ENCODE measurements at places on chromosomes 16 and 17.
A peak's percentile ranks its signal among the peaks of the same experiment; 100 is the strongest.

GRCh38 chr17:72137161-72137560, 16.3 kb downstream of the SOX9 start:
- DNase-seq, result no peak

DNA sequence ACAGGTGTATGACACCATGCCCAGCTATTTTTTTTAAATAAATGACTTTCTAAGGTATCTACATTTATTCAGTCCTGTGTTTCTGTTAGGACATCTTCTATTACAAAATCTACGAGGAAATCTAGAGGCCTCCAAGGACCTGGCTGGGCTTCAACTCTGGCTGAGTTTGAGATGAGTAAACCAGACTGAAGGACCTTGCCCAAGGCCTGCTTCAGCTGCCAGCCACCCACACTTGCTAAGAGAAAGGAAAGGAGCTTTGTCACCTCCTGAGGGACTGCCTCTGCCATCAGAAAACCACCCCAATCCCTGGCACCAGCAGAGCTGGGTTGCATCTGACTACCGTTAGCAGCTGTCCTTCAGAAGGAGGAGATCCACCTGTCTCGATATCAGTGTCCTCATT, 1.3 kb upstream of the MYO1D start:
- DNase-seq, result peak; percentile 82

- DNase-seq, result no peak
Observed at GRCh38 chr17:40203131-40203530, 16.0 kb upstream of the WIPF2 start.

- DNase-seq, result peak; percentile 21
Observed at GRCh38 chr16:27756206-27756970, 206.4 kb downstream of the KATNIP start.

- DNase-seq, result no peak
Observed at GRCh38 chr16:84053237-84053636, 10.6 kb upstream of the SLC38A8 start.

DNA sequence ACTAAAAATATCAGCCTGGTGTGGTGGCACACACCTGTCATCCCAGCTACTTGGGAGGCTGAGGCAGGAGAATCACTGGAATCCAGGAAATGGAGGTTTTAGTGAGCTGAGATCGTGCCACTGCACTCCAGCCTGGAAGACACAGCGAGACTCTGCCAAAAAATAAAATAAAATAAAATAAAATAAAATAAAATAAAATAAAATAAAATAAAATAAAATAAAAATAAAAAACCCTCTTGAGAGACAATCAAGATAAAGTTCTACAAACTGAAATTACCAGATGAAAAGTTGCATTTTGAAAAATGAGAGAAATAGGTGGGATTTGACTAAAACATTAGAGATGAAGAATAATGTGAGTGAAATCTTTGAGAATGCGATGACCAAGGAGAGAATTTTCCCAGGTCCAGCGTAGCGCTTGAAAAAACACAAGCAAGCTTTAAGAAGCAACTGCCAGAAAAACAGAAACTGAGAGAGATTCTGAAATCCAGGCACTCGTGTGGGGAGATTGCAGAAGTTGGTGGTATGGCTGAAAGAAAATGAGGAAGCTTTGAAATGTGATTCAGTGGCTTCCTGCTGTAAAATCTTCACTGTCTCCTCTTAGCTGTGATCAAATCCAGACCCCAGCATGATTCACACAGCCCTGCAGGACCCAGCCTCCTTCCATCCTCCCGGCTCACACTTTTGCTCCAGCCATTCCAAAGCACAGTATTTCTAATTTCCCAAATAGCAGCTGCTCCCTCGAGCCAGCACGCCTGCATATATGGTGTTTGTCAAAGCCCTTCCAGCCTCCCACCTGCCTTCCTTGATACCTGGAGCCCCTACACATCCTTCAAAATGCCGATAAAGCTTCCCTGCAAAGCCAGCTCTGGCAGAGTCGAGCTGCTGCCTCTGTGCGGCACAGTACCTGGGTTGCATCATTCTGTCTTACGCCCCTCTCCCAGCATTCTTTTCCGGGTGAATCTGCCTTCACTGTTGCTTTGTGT, 8.2 kb upstream of the CD300E start:
- DNase-seq, result peak; percentile 96

DNA sequence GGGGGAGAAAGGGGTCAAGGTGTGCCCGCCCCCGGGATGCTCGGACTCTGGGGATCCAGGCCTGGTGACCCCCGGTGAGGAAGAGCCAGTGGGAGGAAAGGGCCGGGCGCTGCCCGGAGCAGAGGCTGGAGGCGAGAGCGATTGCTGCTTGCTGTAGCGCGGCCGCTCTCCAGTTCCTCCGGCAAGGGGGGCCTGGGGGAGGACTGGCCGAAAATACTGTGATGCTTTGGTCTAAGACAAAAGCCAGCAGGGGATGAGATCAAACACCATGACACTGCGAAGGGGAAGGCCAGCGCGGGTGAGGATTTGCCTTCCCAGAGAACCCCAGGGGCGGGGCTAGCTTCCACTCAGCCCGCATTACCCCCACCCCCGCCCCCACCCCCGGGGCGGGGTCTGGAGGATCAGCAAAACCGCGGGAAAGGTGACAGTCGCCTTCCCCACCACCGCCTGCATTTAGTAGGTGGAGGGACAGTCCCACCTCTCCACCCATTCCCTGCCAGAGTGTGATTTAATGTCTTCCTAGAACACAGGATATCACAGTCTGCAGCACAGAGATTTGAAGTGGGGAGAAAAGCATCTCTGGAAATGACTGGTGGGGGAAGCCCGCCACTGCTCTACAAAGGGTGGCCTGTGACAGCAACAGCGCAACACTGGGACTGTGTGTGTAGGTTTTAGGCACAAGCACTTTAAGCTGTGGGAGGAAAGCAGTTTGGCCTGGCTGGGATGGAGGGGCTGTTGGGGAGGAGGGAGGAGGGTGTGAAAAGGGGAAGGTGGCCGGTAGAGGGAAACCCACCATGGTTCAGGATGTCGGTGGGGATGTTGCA, 25.7 kb downstream of the MRC2 start:
- DNase-seq, result peak; percentile 33

- DNase-seq, result peak; percentile 38
Observed at GRCh38 chr17:1648173-1648962, 1.3 kb downstream of the RILP start.

DNA sequence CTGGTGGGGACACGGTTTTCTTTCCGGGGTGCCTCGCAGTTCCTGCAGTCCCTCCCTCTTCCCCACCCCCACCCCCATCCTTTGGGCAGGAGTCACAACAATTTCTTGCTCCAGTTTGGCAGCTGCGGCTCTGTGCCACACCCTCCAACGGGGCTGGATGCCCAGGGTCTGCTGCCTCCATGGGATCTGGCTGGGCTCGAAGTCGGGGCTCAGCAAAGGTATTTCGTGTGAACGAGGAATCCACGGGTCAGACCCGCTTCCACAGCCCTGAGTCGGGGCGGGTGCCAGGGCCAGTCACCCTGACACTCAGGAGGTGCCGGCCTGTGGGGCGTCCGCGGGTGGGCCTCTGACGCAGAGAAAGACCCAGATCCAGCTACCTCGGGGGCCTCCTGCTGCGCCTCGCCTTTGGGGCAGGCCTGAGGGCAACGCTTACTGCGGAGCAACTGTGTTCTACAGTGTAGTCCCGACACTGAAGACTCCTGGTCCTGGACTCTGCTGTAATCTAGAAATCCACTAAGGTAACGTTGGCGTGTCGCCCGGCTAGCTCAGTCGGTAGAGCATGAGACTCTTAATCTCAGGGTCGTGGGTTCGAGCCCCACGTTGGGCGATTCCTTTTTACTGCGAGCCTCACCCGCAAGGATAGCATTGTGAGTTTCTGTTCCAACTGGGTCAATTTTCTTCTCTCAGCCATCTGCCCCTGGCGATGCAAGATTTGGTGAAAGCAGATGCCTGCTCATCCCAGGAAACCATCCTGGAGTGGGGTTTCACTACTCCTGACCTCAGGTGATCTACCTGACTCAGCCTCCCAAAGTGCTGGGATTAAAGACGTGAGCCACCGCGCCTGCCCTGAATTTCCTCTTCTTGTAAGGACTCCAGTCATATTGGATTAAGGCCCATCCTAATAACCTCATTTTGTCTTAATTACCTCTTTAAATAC, 12.6 kb upstream of the OR1F1 start:
- no peak for DNase-seq

GRCh38 chr16:82695806-82696205, 69.0 kb downstream of the CDH13 start:
- no peak for DNase-seq

- DNase-seq, result no peak
Observed at GRCh38 chr17:81909966-81910839, 996 bp downstream of the PCYT2 start.

GRCh38 chr16:75112734-75113491, 3.7 kb downstream of the LDHD start:
- DNase-seq, result no peak

GRCh38 chr17:81002013-81002384, 10.4 kb downstream of the CHMP6 start:
- no peak for DNase-seq

DNA sequence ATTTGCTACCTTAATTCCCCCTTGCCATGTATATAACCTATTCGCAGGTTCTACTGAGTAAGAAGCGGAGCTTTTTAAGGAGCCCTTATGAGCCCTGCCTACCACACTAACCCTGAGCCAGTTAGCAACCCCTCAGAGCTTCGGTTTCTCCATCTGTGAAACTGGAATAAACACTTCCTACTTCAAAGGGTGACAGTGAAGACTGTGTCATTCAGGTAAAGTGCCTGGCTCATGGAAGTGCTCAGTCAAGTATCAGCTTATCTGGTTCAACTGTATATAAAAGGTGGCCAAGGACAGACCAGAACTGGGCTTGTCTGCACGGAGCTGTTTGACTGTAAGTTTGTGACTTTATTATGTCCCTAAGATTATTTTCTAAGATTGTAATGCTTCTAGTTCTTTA, 31.0 kb downstream of the TXNDC11 start:
- DNase-seq, result no peak

GRCh38 chr17:79625706-79626105, 14.9 kb upstream of the RBFOX3 start:
- no peak for DNase-seq

GRCh38 chr16:84893467-84893848, 73.7 kb downstream of the CRISPLD2 start:
- no peak for DNase-seq

- peak; percentile 26 for DNase-seq
Observed at GRCh38 chr16:21156767-21157467, 1.6 kb upstream of the LDAF1 start.

DNA sequence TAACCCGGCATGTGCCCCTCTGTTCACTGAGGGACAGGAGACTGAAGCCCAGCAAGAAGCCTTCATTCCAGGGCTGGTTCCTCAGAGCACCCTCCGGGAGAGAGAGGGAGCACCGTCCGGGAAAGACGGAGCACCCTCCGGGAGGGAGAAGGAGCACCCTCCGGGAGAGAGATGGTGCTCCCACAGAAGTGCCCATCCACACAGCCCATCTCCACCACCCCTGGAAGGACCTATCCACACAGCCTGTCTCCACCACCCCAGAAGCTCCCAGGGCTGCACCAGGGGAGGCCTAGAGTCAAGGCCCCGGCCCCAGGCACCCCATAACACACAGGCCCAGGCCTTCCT, 88.6 kb downstream of the ABR start:
- DNase-seq, result no peak

DNA sequence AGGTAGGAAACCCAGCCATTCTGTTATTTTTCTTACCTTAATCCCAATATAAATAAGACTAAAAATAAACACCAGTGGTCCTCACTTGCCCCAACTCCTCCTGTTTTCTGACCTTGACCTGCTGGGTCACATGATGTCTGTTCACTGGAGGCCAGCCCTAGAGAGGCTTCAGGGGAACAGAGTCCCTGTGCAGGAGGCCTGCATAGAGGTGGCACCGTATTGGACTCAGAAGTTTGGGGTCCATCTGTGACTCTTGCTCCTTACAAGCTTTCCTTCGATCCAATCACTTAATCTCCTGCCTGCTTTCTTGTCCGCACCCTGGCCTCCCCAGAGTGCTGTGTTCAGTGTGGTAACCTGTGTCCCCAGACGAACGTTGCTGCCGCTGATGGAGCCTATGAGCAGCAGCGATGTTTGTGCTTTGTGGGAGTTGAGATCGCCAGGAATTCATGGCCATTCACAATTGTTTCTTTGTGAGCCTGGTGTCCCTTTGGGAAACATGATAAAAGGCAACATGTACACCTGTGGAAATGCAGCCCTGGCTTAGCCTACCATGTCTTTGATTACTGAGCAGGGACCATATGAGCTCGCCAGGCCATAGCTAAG, 4.7 kb downstream of the IGSF6 start:
- no peak for DNase-seq

DNA sequence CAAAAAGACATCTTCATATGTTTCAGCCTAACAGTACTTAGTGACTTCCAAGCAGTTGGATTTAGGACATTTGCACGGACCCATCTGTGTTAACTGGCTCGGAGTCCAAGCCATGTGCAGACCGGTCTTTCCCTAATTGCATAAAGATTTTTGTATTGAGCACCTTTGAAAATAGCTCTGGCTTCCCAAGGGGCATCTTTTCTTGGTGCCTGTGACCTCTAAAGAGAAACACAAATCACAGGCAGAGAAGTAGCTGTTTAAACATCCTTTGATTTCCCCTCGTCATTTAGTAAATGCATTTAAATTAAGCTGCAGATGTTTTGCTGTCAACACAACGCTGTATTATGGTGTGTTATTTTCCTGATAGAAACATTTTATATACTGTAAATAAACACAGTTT, 288.2 kb upstream of the SALL1 start:
- DNase-seq, result no peak

DNA sequence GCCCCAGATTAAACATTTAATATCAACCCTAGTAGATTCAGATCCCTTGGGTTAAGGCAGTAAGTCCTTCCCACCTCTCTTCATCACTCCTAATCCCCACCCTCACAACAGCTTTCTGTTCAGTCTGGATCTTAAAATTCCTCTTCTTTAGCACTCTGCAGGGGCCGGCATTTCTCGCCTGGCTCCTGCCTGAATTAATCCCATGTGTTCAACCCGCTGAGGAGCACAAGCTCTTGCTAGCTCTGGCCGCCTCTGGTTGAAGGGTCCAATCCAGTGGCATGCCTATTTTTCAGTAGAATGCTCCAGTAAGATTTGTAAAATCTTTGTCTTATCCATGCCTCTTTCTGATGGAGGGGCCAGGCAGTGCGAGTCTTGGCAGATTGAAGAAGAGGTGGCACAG, 59.2 kb downstream of the CYB5B start:
- DNase-seq, result no peak

GRCh38 chr16:64687786-64688185, 434.1 kb downstream of the CDH11 start:
- no peak for DNase-seq

GRCh38 chr17:82665891-82666290, 17.6 kb upstream of the WDR45B start:
- DNase-seq, result no peak

GRCh38 chr17:68198931-68199836, 48.7 kb upstream of the AMZ2 start:
- no peak for DNase-seq

DNA sequence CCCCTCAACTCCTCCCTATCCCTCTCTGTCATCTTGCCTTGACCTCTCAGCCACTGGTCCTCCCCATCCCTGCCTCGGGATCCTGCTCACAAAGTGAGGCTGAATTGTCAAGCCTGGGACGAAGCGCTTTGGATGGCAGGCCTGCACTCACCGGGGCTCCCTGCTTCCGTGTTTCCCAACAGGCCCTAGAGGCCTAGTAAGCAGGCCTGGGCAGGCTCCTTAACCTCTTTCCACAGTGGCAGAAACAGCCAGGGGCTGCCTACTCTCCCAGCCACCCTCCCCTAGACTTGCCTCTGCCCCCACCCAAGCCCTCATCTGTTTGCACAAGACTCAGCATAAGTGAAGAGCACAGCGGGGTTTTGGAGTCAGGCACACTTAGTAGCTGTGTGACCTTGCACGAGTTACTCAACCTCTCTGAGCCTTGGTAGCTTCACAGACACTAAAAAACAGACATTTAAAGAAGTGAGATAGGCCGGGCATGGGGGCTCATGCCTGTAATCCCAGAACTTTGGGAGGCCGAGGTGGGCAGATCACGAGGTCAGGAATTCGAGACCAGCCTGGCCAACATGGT, 5.0 kb upstream of the FADS6 start:
- DNase-seq, result no peak
